ENCODE measurements at places on chromosomes 16 and 17. TPM values are rescaled to one million over a fixed set of nuclear protein-coding genes. Genes with fewer than 3 reads are reported as not detected.

The MARCHF10 gene
- polyA plus RNA-seq: 1.3 TPM

GRCh38 chr17:72359274-72359673, 238.5 kb downstream of the SOX9 start:
- no peak for DNase-seq

- DNase-seq: no peak
Measured at GRCh38 chr17:17035490-17035889, 6.8 kb upstream of the MPRIP start.

DNA sequence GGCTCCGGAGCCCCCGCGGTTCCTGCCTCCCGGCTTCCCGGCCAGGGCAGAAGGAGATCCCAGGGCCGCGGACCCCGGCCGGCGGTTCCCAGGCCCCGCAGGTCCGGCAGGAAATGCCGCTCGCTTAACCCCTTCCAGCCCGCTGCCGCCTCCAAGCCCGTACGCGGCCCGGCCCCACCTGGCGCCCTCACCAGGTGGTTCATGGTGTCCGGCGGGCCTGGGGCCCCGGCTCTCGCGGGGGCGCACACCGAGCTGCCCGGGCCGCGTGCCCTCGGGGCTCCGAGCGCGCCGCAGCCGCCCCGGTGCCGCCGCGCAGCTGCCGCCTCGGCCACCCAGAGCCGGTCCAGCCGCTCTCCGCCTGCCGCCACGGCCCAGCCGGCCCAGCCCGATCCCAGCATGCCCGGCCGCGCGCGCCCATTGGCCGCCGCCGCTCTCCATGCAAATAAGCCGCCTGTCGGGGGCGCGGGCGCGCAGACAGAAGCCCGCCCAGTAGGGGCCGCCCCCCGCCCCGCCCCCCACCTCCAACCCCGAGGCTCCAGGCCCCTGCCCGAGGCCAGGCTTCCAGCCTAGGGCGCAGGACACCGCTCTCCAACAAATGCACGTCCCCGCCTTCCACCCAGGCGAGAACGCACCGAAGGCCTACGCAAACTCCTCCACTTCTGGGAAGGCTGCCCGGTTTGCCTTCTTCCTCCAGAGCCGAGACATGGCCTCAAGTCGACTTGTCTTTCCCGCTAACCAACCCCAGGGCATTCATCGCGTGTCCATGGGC, at the start of gene BCAR1:
Gene BCAR1 (minus strand): TSS at position 345 of the 769 bp plus-strand sequence. CDS start 142 bp downstream, at position 203.
- peak; percentile 50 for DNase-seq

The CSH1 gene
- 0.16 TPM for polyA plus RNA-seq

DNA sequence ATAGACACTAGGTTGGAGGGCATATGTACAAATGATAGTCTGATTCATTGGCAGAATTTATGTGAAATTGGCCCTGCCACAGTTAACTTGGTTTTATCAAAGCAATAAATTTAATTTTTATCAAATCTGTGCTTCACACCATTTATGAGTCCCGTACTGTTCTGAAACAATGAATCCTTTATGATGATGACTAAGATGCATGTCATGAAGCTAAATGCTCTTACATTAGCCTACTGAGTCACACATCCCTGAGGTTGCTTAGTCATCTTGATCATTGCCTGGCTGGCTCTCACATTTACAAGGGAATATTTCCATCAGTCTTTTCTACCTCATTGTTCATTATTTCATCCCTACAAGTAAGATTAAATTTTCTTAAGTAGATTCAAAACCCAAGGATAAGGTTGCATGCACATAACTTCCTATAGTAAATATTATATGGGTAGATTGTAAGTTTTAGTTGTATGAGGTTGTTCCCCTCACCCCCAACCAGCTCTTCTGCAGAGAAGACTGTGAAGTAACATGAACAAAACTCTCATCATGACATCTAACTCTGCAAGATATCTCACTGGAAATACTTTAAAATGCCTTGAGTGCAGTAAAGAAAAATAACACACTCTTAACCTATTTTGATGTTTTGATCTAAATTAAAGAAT, 170.7 kb downstream of the CYB561 start:
- no peak for DNase-seq

DNA sequence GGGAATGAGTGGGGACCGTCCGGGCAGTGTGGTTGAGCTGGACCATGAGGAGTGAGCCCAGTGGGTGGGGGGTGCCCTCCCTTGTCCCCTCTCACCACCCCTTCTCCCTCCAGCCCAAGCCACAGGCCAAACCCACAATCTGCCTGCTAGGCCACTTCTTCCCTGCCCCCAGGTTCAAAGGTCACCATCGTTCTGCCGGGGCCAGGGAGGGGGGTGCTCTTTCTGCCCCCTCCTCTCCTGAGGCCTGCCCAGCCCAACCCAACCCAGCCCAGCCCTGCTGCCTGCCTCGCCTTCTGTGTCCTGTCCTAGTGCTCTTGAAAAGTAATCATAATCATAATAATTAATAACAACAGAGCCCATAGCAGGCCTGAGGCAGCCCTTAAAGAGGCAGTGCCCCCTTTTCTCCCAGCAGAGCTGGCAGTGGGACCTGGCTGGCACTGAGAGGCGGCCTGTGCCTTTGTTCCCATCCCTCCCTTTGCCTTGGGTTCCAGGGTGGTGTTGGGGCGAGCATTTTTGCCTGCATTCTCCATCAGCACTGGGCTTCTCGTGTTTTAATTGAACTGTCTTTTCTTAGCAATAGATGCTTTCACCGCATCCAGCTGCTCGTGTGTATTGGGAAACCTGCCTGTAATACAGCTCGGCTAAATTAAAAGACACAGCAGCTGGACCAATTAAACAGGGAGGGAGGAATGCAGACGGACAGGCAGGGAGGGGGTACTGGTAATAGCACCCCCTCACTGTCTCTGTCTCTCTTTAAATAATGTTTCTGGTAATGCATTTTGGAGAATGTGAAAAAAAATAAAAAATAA, 46.8 kb downstream of the SREBF1 start:
- DNase-seq: no peak

DNA sequence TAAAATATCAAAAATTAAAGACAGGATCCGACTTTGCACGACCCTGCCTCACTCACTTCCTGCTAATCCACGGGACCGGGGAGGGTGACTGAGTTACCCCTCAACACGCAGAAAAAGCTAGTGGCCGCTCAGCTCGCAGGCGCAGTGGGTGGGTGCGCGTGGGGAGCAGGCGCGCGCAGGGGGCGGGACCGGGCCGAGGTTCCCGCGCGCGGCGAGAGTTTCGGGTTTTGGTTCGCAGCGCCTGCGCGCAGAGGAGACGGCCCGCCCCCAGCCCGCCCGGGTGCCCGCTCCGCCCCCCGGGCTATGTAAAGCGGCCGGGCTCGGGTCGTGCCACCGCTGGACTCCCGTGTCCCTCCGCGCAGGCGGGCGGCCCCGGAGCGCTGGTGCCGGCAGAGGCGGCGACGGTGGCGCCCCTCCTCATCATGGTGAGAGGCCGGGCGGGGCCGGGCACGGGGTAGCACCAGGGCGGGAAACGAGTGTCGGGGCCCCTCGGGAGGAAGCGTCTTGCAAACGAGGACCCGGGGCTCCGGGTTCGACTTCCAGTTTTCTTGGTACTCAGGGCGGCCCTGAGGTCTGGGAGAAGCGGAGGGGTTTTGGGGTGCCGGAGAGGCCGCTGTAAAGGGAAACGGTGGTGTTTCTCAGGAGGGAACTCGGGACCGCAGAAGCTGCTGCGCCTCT, at the start of gene CNP:
Gene CNP (plus strand): TSS at position 333 of the 678 bp plus-strand sequence. CDS start 90 bp downstream, at position 423.
- peak; percentile 90 for DNase-seq

The PRDM7 gene
- polyA plus RNA-seq: not detected

The RAI1 gene
- 0.57 TPM for polyA plus RNA-seq

The CCL7 gene
- polyA plus RNA-seq: not detected

The GINS2 gene
- 29.4 TPM for polyA plus RNA-seq

- no peak for DNase-seq
Measured at GRCh38 chr16:63426275-63426870, 1390.1 kb upstream of the CDH8 start.

DNA sequence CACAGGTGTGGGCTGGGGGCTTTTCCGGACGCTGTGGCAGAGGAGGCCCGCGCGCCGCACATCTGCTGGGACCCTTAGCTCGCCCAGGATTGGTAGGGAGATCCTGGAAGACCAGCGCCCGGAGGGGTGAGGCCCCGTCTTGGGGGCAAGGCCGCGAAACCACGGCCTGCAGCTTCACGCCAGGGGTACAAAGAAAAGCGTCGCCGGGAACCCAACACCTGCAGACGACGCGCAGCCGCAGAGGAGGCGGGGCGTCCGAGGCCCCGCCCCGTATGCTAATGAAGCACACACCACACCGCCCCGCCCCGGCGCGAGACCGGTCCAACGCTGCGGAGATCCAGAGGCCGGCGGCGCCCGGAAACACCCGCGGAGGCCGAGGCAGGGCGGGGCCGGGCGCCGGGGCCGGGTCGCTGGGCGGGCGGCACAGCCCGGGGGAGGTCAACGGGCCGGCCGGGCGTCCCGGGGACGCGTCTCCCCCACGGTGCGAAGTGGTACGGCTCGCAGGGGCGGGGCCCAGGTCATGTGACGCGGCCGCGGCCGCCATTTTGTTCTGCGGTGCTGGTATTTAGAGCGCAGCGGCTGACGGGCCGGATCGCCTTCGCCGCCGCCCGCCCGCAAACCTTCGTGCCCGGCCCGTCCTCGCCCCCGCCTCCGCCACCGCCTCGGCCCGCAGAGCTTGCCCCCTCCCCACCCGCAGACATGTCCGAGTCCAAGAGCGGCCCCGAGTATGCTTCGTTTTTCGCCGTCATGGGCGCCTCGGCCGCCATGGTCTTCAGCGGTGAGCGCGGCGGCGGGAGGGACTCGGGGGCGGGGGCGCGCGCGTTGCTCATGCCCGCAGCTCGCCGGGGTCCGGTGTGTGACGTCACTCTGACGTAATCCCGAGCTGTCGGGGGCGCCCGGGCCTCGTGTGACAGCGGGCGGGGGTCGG, at the start of gene ATP6V0C:
Gene ATP6V0C (plus strand): TSS at position 548 of the 928 bp plus-strand sequence. CDS start 152 bp downstream, at position 700.
- peak; percentile 96 for DNase-seq

- DNase-seq: no peak
Measured at GRCh38 chr17:77963441-77963840, 4.9 kb downstream of the TNRC6C start.

GRCh38 chr16:20851601-20852000, 45.3 kb downstream of the REXO5 start:
- no peak for DNase-seq

- no peak for DNase-seq
Measured at GRCh38 chr17:82864713-82865248, 25.0 kb upstream of the ZNF750 start.

The OR3A3 gene
- not detected for polyA plus RNA-seq

The IL34 gene
- 5.6 TPM for polyA plus RNA-seq

DNA sequence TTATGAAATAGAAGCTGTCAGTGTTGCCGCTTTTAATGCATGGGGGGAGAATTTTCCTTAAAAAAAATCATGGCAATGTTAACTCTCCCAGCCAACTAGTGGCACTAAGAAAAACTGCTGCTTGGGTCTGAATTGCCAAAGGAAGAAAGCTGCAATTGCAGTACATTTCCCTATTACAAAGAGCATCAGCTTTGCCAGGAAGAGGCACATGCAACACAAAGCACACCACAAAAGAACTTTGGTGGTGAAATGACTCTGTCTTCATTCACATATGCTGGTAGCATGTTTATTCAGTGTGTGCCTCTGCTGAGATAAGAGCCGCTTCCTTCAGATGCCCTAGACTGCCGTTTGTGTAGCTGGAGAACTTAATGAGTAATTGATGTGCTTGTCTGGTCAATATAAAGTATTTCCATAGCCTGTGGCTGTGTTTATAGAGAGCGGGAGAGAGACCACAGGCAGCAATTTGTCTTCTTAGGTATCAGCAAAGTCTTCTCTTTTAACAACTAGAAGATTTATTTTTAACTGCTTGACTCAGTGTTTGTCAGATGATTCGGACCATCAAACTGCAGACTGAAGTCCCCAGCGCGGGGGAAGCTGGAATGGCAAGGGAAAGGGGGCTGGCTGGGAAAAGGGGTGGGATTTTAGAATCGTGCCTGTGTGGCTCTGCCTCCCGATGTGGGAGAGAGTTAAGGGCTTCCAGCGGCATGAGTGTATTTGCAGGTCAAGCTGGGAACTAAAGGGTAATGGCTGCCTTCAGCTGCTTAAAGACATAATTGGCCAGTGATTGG, 115.1 kb downstream of the MRTFB start:
- peak; percentile 63 for DNase-seq

GRCh38 chr16:81632392-81633146, 146.5 kb upstream of the PLCG2 start:
- no peak for DNase-seq

The SCPEP1 gene
- 30.7 TPM for polyA plus RNA-seq

GRCh38 chr17:72699545-72699944, 392.9 kb downstream of the SLC39A11 start:
- no peak for DNase-seq

GRCh38 chr16:1220098-1220728, 4.9 kb downstream of the TPSG1 start:
- DNase-seq: no peak

The SLFN12L gene
- polyA plus RNA-seq: not detected

The OR1F1 gene
- 0.93 TPM for polyA plus RNA-seq

- DNase-seq: no peak
Measured at GRCh38 chr17:42065201-42065600, 14.8 kb upstream of the C17orf113 start.

- no peak for DNase-seq
Measured at GRCh38 chr16:62638964-62639870, 603.0 kb upstream of the CDH8 start.

GRCh38 chr16:90004577-90004976, 14.7 kb downstream of the DBNDD1 start:
- no peak for DNase-seq

DNA sequence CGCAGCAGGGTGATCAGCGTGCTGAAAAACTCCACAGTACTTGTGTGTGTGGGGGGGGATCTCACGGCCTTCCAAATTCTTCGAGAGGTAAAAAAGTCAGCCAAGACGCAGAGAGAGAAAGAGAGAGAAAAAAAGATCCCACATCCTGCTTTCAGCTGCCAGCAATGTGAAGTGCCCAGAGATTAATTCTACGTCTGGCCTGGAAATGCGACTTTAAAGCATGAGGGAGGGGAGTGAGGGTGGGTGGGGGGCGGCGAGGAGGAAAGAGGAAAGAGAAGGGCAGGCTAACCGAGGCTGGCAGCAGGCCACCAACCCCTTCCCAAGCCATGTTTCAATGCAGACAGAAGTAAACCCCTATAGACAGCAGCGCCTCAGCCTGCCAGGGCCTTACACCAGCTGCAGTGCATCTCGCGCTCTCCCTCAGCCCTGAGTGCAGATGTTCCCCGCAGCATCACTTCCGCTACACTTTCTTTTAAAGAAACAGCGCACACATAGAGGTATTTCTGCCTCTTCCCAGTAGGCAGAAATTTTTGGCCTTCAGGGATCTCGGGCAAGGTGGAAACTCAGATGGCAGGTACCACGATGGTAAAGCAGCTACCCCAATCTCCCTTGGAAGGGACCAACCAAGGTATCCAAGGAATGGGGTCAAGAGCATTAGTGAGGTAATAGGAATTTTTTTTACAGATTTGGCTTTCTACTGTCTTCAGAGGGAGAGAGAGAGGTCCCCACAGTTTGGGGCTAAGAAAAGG, 87.8 kb downstream of the SMG6 start:
- DNase-seq: peak; percentile 59

- no peak for DNase-seq
Measured at GRCh38 chr17:56528696-56529095, 64.8 kb upstream of the NOG start.

The VMP1 gene
- 45.0 TPM for polyA plus RNA-seq

DNA sequence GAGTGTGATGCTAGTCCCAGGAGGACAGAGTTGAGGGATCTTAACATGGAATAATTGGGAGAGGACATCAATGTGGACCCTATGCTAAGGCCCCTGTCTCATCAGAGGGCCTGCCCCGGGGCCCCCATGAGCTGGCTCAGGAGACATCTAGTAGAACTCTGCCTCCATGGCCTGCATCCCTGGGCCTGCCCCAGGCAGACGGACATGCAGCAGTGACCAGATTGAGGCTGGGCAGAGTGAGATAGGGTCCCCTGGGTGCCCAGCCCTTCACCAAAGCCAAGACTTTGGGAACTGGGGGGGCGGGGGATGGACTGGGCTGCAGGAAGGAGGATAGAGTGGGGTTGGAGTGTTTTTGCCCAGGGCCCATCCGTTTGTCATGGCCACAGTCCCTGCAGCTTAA, 115.2 kb downstream of the CCDC182 start:
- no peak for DNase-seq
